ENCODE measurements at places on chromosomes 11 and 22.
A peak's percentile ranks its signal among the peaks of the same experiment; 100 is the strongest.

GRCh38 chr22:39306456-39307361 is 12.7 kb downstream of the RPL3 start:
- peak; percentile 43 for DNase-seq

GRCh38 chr22:48450188-48450825 is 1377.4 kb downstream of the BRD1 start:
- DNase-seq = no peak

DNA sequence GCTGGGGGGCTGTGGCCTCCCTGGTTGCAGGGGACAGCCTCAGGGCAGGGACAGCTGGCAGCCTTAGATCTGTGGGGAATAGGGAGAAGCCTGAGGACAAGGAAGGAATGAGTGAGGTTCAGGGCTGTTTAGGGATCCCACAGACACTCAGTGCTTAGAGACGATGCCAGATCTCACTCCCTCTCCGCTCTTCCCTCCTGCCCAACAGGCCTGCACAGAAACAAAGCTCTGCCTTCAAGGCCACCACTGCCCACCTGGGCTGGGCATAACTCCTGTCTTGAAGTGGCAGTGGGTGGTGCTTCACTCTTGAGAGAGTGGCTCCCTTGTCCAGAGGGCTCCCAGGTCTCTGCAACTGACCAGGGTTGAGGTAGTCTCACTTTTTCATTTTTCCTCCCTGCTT is 13.1 kb upstream of the CENATAC start:
- no peak for DNase-seq

DNA sequence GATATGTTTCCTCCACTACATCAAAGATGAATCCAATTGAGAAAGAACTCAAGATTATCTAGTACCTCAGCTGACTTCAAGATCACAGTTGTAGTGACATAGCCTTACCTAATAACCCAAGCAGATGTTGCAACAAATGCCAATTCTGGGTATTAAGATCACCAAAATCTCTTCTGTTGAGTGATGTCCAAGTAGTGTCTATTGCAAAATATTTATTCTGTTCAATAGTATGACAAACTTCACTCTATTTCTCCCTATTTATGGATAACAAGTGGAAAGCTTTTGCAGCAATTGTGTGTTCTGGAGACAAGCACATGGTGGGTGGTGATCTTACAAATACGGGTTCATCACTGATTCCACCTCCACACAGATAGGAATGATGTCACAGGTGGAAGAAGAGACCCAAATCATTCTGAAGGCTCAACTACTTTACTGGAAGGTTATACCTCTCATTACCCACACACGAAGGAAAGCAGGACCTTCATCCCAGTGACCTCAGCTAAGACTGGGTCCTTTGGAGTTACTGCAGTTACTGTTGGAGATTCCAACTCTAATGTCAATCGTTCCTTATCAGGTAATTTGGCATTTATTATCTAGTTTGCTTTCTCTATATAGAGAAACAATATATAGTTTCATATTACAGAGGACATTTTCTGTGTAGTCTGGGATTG is 72.0 kb downstream of the CD44 start:
- DNase-seq = no peak

- no peak for DNase-seq
These were observed 231.4 kb downstream of the BLID start for GRCh38 chr11:121884626-121885025.

DNA sequence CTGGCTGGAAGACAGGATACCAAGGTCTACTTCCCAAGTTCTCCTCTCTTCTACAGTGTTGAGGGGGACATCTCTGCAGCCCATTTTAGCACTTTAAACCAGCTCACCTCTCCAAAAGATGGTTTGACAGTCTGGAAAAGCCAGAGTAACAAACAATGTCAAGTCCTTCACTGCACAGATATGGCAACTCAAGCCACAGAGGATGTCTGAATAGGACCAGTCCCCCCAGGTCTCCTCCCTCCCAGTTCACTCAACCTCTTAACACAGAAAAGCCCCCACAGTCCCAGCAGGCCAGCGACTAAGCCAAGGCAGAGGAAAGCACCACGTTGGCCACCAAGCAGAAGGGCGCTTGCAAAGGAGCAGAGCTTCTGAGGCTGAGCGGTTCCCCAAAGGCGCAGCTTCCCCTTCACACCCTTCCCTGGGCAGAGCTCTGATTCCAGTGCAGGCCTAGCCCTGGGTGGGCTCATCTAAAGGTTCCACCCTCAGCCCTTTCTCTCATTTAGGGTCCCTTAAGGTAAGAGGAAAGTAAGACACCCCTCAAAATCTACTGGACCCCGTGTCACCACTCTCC is 62.7 kb downstream of the PAK1 start:
- DNase-seq = peak; percentile 16

GRCh38 chr22:33573479-33573878 is 346.8 kb downstream of the LARGE1 start:
- DNase-seq = no peak

- peak; percentile 42 for DNase-seq
These were observed 10.4 kb upstream of the SREBF2 start for GRCh38 chr22:41822317-41823057.

GRCh38 chr11:120548682-120549209 is 37.2 kb downstream of the GRIK4 start:
- DNase-seq = no peak

GRCh38 chr11:67366961-67367760 is 6.2 kb downstream of the CLCF1 start:
- DNase-seq = no peak

- DNase-seq = peak; percentile 6
These were observed 37.7 kb downstream of the EIF4ENIF1 start for GRCh38 chr22:31451709-31452571.

- DNase-seq = no peak
These were observed 72.3 kb upstream of the SEPTIN5 start for GRCh38 chr22:19641983-19642451.

DNA sequence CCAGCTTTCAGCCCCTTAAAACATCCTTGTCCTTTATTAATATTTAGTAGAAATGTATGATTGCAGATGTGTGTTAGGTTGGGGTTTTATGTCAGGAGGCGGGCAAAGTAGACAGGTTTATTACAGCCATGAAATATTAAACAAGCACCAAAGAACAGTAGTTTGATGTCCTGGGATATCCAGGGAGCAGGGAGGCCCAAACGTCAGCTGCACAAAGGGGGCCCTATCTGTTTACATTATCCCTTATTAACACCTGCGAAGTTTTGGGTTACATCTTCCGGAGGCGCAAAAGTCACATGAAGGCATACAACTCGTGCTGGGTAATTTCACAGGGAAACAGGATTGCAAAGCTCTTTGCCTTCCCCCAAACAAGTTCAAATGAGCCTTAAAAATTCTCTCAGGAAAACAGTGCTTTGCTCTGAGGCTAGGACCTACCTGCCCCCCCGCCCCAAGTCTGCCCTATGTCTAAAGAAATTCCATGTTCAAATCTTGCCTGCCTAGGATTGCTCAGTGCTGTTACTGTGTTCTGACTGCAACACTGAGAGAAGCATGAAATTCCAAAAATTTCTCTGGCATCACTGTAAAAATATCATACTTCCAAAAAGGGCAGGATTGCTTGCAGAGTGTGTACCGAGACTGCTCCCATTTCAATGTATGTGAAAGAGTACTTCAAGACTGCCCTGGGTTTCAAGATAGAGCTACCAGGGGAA is 8.9 kb downstream of the MN1 start:
- no peak for DNase-seq

- DNase-seq = no peak
These were observed 51.4 kb upstream of the WNT7B start for GRCh38 chr22:46028106-46028991.

DNA sequence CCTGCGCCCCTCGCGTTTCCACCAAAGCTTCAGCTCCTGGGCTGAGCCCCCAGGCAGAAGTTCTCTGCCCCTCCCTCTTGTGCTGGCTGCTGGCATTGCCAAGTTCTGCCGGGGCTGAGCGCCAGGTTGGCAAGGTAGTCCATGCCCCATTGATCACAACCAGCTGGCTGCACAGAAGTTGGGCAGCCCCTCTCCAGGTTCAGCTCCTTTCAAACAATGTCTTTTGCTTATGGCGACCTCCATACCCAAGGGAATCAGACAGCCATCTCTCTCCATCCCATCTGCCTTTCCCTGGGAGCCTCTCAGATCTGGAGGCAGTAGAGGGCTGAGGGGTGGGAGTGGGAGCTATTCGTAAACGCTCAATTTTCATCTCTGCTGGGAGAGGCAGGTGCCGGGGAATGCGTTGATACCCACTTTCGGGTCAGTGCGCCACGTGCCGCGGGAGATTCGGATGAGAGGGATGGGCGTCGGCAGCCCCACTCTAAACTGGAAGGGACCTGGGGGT is 1.5 kb downstream of the ADAMTS8 start:
- DNase-seq = no peak

DNA sequence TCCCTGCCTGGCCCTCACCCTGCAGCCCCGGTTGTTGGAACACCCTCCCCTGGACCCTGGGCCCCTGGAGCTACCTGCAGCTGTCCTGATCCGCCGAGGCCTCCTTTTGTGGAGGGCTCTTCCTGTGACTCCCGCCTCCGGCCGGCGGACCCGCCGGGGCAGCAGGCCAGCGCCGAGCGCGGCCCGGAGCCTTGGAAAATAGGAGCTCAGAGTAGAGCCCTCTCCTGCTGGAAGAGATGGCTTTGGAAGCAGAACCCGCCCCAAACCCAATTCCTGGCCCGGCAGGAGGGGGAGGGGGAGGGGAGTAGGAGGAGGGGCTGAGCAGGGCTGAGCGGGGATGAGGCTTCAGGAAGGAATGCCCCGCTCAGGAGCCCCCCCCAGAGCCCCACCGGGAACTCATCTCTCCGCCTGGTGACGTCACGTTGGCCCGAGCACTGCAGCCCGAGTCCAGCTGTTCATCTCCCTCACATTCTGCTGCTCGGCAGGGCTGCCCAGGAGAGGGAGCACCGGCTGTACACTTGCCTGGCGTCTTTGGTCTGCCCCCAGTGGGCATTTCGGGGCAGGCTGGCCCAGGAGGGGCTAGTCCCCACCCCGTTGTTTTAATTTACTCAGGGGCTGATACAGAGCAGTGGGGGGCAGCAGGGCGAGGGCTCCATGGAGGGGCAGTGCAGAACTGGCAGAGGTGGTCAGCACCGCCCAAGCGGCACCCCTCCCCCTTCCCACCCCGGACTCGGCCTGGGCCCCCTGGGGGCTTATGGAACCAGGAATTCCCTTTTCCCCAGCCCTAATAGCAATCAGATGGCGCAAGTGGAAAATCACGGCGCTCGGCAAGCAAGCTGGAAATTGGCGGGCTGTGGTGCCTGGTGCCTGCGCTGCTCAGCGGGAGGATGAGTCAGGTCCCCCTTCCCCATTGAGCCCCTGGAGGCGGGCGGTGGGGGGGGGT is at the start of gene MRGPRF:
MRGPRF (minus strand) TSS at position 238 of the 943 bp plus-strand sequence. CDS start 3,345 bp downstream, outside the sequence.
- no peak for DNase-seq

DNA sequence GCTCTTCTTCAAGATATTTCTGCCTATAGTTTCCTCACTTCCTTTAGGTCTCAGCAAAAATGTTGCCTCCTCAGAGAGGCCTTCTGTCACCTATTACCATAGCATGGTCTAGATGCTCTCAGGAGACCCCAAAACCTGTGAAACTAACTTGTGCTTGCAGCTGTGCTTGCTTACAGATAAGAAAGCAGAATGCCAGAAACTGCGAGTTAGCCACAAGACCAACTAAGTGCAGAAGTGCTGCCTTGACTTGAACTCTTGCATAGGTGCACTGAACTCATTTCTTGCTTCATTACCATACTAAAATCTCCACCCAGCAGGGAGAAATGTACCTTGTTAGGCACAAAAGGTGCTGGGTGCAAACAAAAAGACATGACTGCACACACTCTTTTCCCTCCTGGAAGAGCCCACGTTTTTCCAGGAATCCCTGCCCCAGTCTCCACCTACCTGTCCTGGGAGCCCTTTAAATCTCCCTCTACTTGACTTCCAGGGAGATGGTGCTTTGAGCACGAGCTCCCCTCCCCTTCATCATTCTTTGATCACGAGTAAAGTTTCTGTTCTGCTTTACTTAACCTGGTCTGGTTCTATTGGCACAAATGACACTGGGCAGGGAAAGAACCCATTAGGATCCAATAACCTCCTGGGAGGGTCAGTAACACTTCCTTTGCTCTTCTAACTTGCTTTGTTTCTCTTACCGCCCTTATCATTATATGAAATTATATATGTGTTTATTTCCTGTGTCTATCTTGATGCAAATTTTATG is 137.7 kb upstream of the DDI1 start:
- DNase-seq = no peak

GRCh38 chr22:35458547-35459422 is 58.8 kb downstream of the MCM5 start:
- DNase-seq = no peak

- no peak for DNase-seq
These were observed 67.1 kb upstream of the CARD18 start for GRCh38 chr11:105206633-105207032.

DNA sequence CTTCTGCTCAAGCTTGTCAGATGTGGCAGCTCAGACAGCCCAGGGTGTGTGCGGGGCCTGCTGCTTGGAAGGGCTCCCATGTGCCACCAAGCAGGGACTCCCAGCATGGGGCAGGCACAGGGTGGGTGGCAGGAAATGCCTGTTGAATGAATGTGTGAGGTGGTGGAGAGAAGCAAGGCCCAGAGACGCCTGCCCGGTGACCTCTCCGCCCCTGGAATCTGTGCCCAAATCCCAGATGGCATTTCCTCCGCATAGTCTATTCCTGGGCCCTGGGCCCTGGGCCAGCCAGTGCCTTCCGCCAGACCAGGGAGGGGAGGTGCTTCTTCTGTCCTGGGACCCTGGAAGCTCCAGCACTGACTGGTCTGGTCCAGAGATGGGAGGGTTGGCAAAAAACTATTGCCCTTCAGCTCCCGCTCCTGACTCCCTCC is 3.7 kb downstream of the CST6 start:
- no peak for DNase-seq

DNA sequence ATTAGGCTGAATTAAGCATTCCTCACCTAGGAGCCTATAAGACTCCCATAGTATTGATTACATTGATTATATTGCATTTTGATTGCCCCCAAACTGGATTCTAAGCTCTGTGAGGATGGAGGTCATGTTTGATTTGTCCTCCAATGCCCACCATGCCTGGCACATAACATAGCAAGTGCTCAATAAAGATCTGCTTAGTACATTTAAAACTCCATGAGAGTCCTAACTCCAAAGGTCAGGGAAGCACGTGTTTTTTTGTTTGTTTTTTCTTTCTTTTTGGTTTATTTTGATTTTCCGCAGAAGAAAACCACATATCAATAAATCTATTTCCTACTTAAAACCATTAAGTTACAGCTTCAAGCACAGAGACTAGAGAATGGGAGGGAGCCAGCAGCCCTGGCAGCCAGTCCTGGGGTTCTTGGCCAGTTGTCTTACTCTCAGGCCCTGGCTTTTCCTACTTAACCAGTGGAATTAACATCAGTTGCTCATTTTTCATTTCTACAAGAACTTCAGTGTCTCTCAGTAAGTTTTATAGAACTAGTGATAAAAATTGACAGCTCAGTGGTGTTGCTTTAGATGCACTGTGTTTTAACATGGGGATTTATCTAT is 429.9 kb upstream of the CCDC90B start:
- no peak for DNase-seq

DNA sequence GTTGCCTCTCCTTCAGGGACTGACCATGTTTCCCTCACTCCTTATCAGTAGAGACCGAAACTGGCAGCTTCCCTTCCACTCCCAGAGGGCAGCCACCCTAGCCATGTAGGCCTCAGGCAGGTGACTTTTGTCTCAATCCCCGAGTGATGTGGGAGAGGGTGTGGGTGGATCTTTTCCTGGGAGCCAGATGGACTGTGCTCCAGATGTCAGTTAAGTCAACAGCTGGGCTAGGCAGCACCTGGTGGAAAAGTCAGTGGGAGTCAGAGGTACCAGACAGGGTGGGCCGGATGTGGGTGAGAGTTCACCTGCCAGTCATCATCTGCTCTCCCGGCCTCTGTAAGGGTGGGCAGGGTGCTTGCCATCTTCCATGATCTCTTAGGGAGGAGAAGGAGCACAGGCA is 1.9 kb downstream of the BANF1 start:
- no peak for DNase-seq
